ENCODE measurements at places on chromosomes 6 and 20. TPM values are rescaled to one million over a fixed set of nuclear protein-coding genes. Genes with fewer than 3 reads are reported as not detected.

- DNase-seq: peak; percentile 52
Measured at GRCh38 chr6:5135788-5136376, 50.7 kb downstream of the PPP1R3G start.

DNA sequence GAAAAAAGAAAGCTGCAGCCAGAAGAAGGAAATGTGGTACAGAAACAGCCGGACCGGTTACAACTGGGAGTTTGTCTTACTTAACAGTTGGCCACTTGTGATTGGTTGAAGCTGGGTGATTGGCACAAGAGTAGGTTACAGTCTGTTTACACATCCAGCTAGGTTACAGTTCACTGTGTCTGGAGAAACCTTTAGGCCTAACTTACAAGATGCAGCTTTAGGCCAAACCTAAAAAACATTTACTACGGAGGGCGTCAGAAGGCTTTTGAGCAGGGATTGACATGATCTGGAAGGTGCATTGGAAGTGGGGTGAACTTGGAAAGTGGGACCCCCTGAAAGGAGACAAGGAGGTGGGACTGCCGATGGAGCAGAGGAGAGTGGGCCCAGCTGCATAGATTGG lies 122.3 kb downstream of the BANF2 start:
- DNase-seq: peak; percentile 92

GRCh38 chr6:38415231-38416005 lies 224.3 kb downstream of the BTBD9 start:
- DNase-seq: no peak

- no peak for DNase-seq
Measured at GRCh38 chr20:3106658-3107463, 22.3 kb upstream of the AVP start.

GRCh38 chr20:25984933-25985332 lies 288.3 kb upstream of the ZNF337 start:
- DNase-seq: peak; percentile 66

The TMEM30A gene
- 236 TPM for total RNA-seq

DNA sequence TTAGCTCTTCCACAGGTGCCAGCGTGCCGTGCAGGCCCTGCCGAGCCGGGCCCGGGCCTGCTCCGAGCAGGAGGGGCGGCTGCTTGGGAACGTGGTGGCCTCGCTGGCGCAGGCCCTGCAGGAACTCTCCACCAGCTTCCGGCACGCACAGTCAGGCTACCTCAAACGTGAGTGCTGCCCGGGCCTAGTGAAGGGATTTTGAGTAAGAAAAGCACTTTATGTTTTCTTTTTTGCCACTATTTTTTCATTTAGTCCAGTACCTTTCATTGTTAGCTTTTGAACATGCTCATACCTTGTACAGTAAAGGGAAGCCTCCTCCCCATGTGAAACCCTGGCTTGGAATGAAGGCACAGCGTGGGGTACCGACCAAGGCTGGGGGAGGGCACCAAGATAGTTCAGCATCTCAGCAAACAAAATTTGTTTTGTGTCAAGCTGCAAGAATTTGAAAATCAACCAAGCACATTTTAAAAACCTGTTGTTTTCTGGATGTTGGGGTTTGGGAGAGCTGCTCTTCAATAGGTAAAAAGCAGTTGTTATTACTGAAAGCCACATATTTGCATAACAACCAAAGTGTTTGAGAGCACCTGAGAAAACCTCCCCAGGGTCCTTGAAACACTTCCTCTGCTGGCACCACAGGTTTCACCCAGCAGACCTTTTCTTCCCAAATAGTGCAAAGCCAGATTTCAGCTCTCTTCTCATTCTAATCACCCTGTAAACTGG lies 18.4 kb downstream of the STX16 start:
- DNase-seq: no peak

GRCh38 chr6:129672881-129673631 lies 36.9 kb downstream of the ARHGAP18 start:
- peak; percentile 77 for DNase-seq

The ZNF318 gene
- total RNA-seq: 12.5 TPM

The MYH7B gene
- total RNA-seq: under 0.01 TPM

The BCKDHB gene
- 11.7 TPM for total RNA-seq

GRCh38 chr20:50431066-50431450 lies 79.1 kb upstream of the PTPN1 start:
- DNase-seq: no peak

The GTSF1L gene
- not detected for total RNA-seq

DNA sequence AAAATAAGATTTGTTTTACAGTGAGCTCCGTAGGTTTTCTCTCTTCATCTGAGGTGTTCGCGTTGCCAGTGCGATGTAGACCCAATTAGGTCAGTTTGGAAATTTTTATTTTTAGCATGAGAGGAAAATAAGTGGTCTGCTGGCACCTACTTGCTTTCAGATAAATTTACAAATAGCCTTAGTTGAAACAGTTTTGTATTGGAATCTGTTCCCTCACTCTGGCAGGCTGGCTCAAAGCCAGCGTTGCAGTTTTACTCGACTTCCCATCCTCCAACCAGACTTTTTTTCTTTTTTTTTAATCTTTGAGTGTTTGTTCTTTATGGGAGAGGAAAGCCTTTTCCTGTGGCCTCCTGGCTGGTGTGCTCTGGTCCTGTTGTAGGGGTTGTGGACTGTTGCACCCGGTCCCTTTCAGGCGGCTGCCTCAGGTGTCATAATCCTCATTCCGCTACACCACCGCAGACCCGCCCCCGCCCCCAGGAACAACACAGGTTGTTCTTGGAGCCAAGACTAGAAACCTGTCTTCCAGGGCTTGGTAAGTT lies 46.7 kb downstream of the TIAM2 start:
- no peak for DNase-seq

- DNase-seq: no peak
Measured at GRCh38 chr6:138666636-138667035, 106.9 kb upstream of the CCDC28A start.

- DNase-seq: no peak
Measured at GRCh38 chr20:57396984-57397692, 5.9 kb downstream of the RBM38 start.

The SNPH gene
- total RNA-seq: 8.7 TPM

DNA sequence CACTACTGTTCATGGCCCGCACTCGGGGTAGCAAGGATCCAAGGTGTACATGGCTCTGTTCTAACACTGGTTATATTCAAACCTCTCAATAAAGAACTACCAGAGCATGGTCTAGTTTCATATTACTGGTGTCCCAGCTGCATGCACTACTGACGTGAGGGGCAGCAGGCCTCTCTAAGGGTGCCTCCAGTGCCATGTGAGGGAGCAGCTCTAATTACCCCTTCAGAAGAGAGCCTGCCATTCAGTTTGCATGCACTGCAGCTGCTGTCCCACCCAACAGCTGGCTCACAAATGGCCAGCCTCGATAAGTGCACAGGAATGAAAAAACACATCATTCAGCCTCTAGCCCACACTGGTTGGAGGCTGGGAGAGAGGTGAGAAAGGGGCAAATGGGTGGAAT lies 85.2 kb downstream of the SMLR1 start:
- no peak for DNase-seq

GRCh38 chr6:24749297-24749696 lies 25.4 kb upstream of the GMNN start:
- no peak for DNase-seq

DNA sequence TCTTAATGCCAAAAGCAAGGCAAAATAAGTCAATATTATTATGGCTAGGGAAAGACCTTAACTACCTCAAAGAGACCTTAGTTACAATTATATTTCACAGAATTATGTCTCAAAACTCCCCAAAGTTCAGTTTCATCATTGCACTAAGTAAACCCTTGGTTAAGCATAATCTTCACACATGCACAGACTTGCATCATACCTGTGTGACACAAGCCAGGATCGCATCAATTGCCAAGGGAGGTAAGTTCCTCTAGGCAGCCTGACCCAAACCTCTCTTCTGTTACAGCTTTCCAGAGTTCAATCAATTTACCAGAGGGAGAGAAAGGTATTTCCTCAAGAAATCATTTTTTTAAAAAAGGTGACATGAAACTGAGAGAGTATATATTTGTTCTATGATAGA lies 31.9 kb upstream of the PRSS35 start:
- DNase-seq: no peak

- DNase-seq: no peak
Measured at GRCh38 chr6:54294965-54295532, 13.2 kb upstream of the TINAG start.

The E2F1 gene
- total RNA-seq: 7.1 TPM

The GNMT gene
- 0.32 TPM for total RNA-seq

The VWA7 gene
- total RNA-seq: under 0.01 TPM

GRCh38 chr6:34340906-34341480 lies 51.5 kb downstream of the NUDT3 start:
- no peak for DNase-seq

DNA sequence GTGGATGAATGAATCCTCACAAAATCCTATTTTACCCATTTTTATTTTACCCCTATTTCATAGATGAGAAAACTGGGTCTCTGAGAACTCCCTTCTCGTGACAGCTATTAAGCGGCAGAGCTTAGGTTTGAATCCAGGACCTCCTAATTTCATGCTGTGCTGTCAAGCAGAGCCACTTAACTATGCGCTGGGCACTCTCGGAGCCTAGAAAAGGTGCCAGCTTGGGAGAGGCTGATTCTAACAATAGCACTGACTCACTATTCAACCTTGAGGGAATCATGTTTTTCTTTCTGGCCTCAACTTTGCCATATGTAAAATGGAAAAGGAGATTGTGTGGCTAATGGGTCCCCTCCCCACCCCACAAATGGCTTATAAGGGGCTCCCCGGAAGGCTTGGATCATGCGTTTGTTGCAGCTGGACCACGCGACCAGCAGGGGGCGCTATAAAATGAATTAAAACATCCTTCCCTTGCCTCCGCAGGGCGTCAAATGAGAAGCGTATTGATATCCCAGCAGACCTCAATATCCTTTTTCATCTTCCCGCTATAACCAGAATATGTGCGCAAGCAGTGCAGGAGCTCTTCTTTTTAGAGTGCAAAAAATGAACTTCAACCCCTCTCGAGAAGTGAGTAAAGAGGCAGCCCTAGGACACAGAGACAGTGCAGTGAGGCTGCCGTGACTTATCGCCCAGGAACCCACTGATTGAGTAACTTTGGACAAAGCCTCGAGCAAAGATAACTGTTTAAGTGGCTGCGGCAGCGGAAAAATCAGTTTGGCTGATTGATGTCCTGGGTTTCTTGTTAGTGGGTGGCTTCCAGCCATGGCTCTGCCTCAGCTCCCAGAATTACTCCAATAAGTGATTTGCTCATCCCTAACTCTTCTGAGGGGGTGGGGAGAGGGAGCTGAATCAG lies 12.8 kb upstream of the PDYN start:
- DNase-seq: peak; percentile 43

DNA sequence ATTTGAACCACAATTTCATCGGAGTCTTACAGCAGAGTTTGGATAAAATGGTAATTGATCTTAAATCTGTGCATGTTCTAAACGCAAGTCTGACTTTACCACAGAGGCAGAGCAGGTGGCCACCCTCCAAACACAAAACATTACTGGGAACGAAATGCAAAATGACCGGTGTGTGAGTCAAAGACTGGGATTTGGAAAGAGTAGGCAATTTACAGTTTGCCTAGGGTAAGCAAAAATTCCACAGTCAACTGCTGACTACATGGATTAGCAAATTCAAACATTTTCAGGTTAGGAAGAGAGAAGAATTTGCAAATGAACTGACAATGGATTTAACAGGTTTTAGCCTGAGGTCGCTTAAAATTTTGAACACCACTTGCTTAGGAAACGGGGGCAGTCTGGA lies 444.4 kb downstream of the HDGFL1 start:
- DNase-seq: peak; percentile 27

The AVP gene
- total RNA-seq: not detected

DNA sequence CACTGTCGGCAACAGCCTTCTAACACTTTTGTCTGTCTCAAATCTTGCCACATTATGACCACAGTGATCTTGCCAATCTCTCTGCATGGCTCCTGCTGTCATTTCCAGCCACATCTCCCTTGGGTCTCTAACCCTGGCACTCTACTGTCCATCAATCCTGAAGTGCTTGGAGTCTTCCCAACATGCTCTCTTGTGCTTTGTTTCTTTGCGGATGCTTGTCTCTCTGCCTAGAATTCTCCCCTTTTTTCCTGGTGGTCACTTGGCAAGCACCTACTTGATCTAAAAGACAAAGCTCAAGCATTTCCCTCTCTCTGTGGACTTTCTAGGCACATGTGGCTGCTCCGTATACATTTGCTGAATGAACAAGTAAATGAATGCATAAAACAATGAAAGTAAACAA lies 290.7 kb upstream of the MAP3K7 start:
- DNase-seq: no peak

DNA sequence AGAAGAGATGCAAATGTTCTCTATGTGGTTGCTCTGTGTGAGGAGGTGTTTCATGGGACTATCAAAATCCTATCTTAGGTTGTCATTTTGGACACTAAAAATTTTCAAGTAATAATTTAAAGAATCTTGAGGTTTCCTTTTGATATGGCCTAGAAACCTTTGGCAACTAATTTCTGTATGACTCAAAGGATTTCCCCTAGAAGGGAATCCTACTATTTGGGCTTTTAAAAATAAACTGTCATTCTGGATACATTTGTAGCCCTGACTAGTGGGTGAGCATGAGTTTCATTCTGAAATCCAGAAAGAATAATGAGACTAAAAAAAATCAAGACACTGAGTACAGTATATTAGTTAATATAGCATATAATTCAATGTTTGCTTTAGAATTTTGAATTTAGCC lies 25.5 kb upstream of the RAB23 start:
- DNase-seq: no peak

The MEA1 gene
- 60.0 TPM for total RNA-seq

The AKAP7 gene
- 4.7 TPM for total RNA-seq
